ENCODE measurements at places on chromosomes 2 and 18.

DNA sequence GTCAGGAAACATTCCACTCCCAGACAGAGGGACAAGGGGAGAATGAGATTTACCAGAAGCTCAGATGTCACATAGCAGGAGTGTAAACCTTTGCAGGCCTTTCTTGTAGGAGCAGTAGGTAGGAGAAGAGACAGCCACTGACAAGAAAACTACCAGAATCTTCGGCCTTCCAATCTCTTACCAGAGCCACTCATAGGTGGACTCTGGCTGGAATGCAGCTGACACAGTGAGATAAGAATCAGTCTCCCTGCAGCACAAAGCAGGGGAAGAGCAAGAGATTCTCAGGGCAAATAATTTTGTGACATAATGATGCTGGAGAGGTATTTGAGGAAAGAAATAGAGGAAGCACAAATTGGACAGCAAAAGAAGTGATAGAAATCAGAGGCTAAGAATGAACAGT is 1534.5 kb downstream of the DPP10 start:
- DNase-seq, result no peak

DNA sequence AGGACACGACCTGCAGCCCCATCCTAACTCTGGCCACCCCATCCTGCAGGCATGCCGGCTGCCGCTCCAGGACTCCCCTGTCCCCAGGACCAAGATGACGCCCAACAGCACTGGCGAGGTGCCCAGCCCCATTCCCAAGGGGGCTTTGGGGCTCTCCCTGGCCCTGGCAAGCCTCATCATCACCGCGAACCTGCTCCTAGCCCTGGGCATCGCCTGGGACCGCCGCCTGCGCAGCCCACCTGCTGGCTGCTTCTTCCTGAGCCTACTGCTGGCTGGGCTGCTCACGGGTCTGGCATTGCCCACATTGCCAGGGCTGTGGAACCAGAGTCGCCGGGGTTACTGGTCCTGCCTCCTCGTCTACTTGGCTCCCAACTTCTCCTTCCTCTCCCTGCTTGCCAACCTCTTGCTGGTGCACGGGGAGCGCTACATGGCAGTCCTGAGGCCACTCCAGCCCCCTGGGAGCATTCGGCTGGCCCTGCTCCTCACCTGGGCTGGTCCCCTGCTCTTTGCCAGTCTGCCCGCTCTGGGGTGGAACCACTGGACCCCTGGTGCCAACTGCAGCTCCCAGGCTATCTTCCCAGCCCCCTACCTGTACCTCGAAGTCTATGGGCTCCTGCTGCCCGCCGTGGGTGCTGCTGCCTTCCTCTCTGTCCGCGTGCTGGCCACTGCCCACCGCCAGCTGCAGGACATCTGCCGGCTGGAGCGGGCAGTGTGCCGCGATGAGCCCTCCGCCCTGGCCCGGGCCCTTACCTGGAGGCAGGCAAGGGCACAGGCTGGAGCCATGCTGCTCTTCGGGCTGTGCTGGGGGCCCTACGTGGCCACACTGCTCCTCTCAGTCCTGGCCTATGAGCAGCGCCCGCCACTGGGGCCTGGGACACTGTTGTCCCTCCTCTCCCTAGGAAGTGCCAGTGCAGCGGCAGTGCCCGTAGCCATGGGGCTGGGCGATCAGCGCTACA is 2.1 kb downstream of the GPBAR1 start:
- DNase-seq, result no peak

- no peak for DNase-seq
Observed at GRCh38 chr18:32698153-32698552, 74.7 kb downstream of the KLHL14 start.

- DNase-seq, result no peak
Observed at GRCh38 chr18:77911971-77912605, 662.4 kb downstream of the GALR1 start.

DNA sequence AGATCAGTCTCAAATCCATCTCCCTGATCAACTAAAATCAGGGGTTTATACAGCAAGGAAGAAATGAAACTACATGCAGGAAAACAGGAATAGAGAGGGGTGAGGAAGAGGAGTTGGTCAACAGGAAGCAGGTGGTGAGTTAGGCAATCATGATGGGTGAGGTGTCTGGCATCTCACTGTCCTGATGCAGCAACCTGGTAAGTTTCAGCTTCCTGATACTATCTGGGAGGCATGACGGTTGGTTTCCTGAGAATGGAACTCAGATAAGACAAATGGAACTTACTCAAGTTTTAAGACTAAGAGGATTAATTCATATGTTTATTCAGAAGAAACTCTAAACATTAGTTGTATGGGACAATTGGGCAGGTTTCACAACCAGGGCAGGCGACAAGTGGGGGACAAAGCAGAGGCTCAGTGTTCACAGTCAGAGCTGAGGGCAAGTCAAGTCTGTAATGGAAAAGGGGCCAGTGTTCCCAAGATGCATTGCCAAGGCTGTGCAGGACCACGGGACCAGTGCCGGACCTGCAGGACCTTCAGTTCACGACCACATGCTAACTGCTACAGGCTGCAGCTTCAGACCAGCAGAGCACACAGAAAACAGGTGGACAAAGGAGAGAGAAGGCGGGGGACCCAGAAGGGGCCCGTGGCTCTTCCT is 17.7 kb upstream of the GALM start:
- no peak for DNase-seq

- DNase-seq, result no peak
Observed at GRCh38 chr2:210112871-210113270, 58.3 kb downstream of the KANSL1L start.

- DNase-seq, result peak; percentile 99
Observed at GRCh38 chr2:2846332-2847208, 515.5 kb upstream of the MYT1L start.

DNA sequence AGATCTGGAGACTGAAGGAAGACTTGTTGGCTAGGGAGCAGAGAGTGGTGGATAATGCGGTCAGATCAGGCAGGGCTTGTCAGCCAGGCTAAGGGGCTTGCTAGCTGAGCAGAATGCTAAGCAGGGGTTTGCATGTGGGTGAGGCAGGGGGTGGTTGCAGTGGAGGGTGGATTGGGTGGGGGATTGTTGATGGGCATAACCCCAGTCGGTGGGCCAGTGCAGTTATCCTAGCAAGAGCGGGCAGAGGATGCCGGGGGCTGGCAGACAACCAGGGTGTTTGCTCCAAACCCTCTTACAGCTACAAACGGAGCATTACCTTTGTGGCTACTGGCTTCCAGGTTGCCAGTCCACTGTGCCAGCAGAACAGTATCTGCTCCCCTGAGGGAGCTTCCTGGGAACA is 131.5 kb upstream of the LGALSL start:
- no peak for DNase-seq

- DNase-seq, result no peak
Observed at GRCh38 chr18:67519592-67519991, 3.1 kb upstream of the DSEL start.

GRCh38 chr2:128901572-128902391 is 583.1 kb upstream of the HS6ST1 start:
- no peak for DNase-seq

GRCh38 chr2:231412618-231412963 is 17.1 kb downstream of the B3GNT7 start:
- DNase-seq, result no peak

- no peak for DNase-seq
Observed at GRCh38 chr2:19776941-19777514, 124.8 kb downstream of the TTC32 start.

GRCh38 chr18:23779696-23780303 is 90.5 kb downstream of the LAMA3 start:
- no peak for DNase-seq

DNA sequence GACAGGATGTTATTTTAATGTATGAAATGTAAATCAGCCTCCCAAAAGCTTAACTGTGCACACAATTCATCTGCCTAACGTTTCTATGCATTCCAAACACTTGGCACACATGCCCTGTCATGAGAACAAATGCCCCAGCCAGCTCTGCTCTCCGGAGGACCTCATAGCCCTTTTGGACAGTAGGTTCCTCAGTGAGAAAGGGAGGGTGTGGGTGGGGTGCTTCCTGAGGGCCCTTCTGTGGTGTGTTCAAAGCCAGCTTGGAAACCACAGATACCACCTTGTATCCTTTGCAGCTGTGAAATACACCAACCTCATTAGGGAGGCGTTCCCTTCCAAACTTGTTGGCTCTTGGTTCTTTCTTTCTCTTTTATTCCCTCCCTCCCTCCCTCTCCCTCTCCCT is 102.2 kb upstream of the ASB18 start:
- DNase-seq, result no peak

DNA sequence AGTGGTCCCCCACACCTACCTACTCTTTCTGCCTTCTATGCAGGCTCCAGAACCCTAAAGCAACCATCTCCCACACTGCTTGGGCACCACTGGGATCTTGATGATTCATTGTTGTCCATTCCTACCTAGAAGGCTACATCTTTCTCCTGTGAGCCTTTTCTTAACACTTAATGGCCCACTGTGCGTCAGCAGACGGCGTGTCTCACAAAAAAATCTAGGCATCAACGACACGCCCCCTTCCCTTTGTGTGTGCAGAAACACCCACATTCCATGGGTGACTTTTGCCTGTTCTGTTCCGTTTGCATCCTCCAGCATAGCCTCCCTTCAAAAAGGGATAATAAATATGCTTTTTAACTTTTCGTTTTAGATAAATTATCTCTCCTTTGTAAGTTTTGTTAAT is 99.7 kb upstream of the CYRIA start:
- no peak for DNase-seq

DNA sequence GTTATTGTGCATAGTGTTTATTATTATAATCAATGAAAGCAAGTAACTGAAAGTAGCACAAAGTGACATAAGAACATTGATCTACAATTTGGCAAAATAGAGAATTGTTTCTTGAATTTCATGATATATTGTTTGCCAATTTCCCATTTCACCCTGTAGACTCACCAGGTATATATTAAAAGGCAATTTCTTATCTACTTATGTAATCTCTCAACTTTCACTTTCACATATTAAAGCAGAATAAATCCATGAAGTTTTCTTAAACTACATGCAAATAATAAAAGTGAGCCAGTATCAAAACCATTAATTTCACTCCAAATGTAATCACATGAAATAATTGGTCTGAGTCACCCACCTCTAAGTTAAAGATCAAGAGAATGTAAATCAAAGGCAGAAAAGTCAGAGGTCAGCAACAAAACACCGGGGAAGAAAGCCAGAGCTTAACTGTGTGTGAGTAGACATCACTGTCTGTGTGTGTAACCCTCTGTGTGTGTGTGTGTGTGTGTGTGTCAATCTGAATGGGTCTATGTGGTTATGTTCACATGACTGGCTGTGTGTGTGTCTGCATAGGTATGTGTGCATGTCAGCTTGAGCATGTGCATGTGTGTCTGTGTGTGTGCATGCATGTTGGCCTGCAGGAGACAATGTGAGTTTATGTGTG is 44.1 kb downstream of the ZNF385B start:
- DNase-seq, result no peak

- no peak for DNase-seq
Observed at GRCh38 chr2:129906861-129907235, 72.6 kb upstream of the RAB6C start.

DNA sequence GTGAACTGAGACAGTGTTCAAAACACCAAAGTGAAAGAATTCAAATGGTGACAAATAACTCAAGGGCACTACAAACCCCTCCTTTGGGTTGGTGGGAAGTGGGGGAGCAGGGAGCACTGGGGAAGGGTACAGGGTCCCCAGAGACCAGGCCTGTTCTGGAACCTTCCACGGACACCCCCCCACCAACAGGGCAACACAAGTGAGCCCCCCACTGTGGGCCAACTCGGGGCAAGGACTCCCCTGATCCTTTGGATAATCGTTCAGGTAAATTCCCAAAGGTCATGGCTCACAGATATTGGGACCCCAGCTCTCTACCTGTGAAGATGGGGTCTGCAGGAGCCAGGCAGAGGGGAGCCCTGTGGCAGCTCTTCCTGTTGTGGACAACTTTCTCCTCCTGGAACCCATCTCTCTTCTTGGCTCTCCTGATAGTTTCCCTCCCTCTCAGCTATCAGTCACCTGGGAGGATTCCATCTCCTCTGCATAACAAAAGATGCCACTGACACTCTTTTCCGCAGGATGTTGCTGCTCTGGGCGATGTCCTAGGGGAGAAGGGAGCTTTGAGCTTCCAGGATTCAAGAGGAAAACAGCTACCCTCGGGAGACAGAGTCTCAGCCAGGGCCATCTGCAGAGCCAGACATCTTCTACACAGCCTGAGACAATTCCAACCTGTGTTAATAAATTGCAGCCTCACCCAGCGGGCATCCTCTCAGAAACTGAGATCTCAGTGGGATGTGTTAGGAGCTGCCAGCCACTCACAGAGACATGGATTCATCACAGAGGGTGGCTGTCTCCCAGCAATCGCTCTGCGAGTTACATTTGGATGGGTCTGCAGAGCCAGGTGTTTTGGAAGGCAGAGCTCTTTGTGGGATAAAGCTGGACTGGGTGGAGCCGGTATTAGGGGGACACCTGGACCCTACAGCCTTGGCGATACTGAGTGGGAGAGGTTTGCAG is 35.4 kb downstream of the MBP start:
- no peak for DNase-seq

GRCh38 chr18:36348971-36349417 is 51.5 kb downstream of the FHOD3 start:
- DNase-seq, result no peak

DNA sequence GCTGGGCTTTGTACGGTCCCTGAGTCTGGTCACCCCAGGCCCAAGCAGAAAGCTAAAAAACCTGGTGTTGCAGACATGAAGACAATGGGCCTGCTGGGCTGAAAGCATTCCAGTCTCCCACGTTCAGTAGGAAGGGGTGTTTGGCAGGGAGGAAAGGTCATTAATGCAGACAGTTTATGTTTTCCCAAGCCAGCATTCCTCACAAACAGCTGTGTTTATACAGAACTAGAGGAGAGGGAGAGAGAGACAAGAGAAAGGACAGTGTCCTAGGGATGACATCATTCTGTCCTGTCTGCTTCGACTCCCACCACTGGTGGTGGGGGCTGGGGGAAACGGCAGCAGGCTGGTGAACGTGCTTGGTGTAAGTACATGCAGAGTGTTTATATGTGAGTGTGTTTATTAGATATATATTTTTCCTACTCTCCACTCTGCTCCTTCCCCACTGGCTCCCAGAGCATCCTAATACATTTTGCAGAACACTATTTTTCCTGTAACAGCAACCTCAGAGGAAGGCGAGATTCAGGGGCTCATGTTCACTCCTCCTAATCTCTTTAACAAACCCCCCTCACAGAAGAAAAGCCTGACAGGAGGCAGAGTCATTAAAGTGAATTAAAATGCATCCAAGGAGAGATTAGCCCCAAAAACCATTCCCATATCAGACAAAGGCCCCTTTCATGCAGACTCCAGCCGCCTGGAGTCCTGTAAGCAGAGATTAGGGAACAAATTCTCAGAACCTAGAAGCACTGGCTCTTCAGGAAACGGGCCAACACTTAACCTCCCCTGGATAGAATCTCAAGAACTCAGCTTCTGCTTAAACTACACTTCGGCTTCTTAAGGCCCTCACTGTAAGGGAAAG is 380.4 kb downstream of the TNS1 start:
- DNase-seq, result no peak

GRCh38 chr2:9170458-9171130 is 36.0 kb upstream of the ASAP2 start:
- DNase-seq, result no peak

DNA sequence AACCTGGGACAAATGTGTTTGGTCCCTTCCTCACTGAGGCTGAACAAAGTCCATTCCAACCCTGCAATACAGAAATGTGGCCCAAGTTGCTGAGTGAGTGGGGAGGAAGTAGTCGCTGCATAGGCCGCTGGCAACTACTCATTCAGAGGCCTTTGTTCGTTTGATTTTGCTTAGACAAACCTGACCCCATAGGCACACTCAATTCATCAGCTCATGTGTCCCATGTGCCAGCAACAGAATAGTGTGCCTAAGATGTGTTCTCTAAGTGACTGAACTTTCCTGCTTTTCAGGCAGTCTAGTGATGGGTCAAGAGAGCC is 23.0 kb downstream of the PTPN18 start:
- DNase-seq, result no peak

- no peak for DNase-seq
Observed at GRCh38 chr2:10322481-10322880, 19.8 kb downstream of the HPCAL1 start.

Data from NCI-H1694 (cell line).